ENCODE measurements at places on chromosomes 5 and 9.

GRCh38 chr5:21685522-21685921 is 1167.6 kb downstream of the CDH12 start:
- no peak for DNase-seq

DNA sequence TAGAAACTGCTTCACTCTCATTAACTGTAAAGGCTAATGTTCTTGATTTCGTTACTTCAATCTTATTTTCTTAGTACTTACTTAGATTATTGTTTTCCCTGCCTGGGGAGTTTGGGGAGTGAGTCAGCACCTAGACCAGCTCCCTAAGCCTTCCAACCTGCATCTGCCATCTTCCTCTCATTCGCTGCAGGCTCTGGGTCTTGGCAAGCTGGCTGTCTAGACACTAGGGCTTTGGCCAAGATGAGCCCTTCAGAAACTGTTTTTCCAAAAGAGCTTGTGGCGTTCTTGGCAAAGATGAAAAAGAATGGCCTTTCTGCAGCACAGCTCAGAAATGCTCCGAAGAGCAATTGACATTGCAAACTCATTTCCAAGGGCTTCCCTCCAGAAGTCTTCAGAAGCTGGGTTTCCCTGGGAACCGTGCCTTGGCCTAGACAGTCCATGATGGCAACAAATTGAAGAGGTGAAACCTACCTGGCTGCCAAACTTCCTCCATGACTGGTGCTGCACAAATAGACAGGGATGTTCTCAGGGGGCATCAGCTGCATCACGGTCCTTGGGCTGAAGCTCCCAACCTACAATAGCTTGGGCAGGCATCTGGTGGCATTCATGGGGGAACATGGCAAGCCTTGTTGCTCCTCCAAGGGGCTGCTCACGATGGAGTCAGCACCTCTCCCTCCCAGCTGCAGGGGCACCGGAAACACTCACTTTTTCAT is 76.6 kb downstream of the NSUN2 start:
- DNase-seq = no peak

- DNase-seq = no peak
Measured at GRCh38 chr9:33080534-33080933, 4.1 kb upstream of the SMU1 start.

DNA sequence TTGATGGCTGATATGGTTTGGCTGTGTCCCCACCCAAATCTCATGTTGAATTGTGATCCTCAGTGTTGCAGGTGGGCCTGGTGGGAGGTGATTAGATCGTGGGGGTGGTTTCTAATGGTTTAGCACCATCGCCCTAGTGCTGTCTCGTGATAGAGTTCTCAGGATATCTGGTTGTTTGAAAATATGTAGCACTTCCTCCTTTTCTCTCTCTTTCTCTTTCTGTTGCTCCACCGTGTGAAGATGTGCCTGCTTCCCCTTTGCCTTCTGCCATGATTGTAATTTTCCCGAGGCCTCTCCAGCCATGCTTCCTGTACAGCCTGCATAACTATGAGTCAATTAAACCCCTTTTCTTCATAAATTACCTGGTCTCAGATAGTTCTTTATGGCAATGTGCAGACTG is 111.6 kb downstream of the SREK1 start:
- DNase-seq = no peak

- no peak for DNase-seq
Measured at GRCh38 chr5:73392775-73393174, 55.8 kb downstream of the FOXD1 start.

DNA sequence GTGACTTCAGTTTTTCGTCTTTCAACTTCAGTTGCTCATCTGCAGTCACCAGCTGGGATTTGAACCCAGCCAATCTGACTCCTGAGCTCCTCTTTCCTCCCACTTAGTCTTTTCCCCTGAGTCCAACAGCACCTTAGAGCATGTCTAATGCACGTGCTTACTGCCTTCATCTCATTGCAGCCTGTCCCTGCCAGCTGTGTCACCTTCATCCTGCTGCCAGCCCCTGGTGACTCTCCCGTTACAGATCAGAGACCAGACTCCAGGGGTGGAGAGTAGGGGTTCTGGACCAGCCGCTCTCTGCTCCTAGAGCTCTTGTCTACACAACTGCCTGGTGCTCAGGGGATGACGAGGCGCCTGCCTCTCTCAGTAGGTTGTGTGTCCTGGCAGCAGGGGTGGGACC is 132.9 kb upstream of the LMX1B start:
- no peak for DNase-seq

- no peak for DNase-seq
Measured at GRCh38 chr5:172435362-172436077, 18.8 kb downstream of the SH3PXD2B start.

DNA sequence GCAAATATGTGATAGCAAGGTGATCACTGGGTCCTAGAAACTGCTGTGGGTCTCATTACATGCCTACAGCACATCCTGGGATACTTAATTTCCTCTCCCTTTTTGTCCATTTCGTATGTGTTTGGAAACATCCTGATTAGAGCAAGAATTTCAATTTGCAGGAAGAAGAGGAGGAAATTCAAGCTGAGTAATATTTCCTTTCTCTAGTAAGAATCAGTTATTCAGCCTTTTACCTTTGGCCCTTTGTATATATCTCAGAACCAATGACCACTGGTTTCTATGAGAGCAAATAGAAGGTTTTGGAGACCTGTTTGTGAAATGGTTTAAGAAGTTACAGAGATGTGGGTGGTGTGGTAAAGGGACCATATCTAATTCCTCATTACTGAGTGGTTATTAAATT is 171.6 kb downstream of the RMI1 start:
- DNase-seq = no peak

GRCh38 chr5:145588113-145588512 is 247.0 kb downstream of the PRELID2 start:
- no peak for DNase-seq

DNA sequence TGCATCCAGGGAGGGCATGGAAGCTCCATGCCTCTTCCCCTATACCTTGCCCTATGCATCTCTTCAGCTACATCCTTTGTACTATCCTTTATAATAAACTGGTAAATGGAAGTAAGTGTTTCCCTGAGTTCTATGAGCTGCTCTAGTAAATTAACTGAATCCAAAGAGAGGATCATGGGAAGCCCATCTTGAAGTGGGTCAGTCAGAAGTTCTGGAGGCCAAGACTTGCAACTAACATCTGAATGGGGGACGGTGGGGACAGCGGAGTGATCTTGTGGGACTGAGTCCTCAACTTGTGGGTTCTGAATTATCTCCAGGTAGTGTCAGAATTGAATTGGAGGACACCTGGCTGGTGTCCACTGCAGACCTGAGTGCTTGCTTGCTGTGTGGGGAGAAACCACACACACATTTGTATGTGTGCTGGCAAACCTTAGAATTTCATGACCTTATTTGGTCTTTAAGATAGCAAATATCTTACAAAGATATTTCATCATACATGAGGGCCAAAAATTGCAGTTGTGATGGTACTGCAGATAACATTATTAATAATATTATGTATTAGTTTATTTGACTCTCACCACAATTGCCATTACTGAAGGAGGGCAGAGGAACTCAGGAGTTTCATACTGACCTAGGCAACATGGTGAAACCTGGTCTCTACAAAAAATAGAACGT is 5.5 kb upstream of the PRELID2 start:
- no peak for DNase-seq

GRCh38 chr9:107637421-107638420 is 148.2 kb upstream of the KLF4 start:
- no peak for DNase-seq

DNA sequence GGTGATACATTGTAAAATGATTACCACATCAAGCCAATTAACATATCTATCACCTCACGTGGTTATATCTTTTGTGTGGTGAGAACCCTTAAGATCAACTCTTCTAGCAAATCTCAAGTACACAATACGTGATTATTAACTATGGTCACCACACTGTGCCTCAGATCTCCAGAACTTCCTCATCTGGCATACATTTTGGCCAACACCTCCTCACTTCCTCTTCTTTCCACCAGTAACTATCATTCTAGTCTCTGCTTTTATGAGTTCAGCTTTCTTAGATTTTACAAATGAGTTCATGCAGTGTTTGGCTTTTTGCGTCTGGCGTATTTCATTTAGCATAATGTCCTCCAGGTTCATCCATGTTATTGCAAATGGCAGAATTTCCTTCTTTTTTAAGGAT is 35.8 kb downstream of the PRKACG start:
- DNase-seq = no peak

DNA sequence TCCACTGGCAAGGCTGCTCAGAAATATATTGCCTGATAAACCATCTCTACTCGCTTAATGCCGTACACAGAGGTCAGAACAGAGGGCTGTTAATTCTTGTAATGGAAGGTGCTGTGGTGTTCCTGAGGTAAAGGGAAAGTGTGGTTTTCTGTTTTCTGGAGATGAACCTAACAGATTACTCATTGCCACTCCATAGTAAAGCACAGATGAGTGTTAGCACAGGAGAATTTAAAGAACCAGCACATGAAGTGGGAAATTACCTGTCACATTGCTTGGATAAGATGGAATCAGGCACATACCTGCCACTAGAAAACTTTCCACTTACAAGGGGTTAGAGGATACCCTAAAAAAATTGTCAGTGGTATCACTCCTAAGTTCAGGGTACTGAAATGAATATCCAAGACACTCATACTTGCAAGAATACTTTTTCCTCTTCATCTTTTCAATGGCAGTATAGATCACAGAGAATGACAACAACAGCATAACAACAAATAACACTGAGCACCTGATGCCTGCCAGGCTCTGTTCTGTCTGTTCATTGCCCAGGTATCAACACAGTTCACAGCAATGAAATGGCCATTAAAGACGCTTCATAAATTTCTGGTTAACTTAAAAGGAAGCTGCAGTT is 152.9 kb upstream of the GNA14 start:
- DNase-seq = no peak

- DNase-seq = peak; percentile 48
Measured at GRCh38 chr9:137449931-137450538, 8.9 kb upstream of the ENTPD8 start.

DNA sequence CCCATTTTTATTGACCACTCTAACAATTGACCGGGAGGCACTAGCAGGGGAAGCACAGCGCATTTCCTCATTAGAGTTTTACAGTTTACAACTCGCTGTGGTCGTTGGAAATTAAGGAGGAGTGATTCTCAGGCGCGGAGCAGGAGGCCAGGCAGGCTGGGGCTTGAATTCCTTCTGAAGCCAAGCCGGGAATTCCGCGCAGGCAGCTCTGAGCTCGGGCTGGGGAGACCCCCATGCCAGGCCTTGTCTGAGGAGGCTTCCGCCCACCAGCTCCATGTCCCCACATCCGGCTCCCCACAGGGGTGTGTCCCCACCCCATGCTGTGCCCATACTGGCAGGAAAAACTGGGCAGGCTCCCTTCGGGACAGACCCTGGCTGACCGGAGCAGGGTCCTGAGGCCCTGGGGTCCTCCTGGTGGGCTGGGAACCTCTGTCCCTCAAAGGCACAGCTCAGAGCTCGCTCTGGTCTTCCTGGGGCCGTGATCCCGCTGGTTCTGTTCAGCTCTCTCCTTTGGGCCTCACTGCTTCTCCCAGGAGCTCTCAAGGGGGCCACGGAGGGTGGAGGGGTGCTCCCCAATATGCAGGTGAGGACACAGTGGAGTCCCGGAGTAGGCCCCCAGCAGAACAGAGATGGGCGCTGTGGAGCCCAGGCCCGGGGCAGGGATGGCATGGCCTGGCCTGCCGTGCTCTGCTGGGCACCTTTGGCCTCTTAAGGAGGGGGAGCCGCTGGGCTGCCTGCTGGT is 1.3 kb upstream of the NRARP start:
- DNase-seq = no peak

DNA sequence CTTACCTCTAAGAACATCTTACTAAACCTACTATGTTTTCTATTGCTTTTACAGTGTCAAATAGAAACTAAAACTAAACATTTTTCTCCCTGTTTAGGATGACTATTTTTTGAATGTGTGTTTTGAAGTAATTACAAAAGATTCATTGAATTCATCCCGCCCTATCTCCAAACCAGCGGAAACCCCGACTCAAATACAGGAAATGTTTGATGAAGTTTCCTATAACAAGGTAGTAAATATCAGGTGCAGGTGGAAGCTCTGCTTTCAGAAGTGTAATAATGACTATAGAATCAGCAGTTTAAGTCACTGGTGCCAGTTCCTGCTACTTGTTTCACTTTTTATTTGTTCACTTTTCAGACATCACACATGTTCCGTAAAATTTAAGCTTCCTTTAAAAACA is 20.0 kb downstream of the ERAP2 start:
- DNase-seq = no peak

DNA sequence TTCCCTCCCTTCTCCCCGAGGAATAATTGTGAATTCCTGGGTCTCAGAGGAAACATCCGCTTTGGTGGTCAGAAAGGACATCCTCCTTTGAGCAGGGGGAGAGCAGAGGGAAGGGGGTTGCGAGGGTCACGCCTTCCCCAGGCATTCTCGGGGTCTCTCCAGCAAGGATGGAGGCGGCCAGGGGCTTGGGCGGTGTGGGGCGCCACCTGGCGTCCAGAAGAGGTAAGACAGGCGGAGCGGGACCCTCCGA is 129.1 kb downstream of the KCNIP1 start:
- peak; percentile 23 for DNase-seq

DNA sequence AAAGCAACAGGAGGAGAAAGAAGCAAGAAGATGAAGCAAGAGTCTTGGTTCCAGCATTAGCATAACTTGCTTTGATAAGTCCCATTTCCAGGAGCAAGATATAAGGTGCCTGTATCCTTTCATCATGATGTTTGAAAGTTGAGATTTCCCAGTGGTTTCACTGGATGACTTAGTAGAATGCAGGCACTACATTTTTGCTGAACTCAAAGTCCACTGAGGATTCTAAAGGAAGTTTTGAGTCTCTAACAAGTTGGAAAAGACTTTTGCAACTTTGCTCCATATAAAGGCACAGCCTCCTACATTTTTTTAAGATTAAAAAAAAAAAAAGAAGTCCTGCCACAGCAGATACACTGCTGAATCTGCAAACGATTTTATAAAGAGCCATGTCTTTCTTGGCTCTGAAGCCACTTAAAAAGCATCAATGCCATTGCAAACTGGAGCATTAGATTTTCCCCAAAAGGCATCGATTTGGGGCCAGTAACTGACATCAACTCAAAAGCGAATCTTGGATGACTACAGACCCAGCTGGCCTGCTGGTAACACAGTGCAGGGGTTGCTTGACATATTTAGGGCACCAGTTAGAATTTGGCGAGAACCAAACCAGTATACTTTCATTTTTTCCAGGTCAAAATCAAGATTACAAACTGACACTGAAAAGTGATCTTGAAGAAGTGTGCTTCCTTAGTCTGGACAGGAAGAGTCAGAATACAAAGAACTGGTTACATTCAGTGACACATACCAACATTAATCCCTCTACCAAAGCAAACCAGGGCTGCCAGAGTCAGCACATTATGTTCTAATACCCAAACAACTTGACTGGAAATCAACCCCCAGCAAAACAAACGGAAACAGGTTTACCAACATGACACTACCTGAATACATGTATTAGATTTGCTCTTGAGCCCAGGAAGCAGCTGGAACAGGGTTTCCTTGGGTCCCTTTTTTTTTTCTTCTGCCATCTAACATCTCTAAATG is 39.1 kb upstream of the KCNV2 start:
- no peak for DNase-seq

GRCh38 chr5:157350939-157351801 is 85.2 kb downstream of the CYFIP2 start:
- no peak for DNase-seq

DNA sequence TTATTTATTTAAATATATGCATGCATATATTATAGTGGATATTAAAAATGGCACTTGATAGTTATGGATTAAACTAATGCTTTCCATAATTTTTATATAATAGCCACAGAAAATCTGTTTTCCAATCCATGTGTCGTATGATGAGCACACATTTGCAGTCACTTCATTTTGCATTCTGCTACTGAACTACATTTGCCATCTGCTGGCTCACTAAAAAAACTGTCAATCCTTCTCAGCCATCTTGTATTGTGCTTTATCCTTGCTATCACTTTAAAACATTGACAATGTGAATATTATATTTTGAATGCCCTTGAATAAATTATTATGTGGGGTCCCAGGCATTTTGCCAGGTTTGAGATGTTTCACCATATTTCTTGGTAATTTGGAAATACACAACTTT is 586.6 kb downstream of the DNAH5 start:
- DNase-seq = no peak
